Hematopoietic multipotent progenitor cell treated with erythropoietin and hydrocortisone succinate and interleukin-3 and kit ligand, for 8 days (in vitro differentiated cells): ENCODE measurements at places on chromosomes 7 and 10.

GRCh38 chr10:102120991-102121738 lies 997 bp upstream of the LDB1 start:
- peak; percentile 51 for DNase-seq

DNA sequence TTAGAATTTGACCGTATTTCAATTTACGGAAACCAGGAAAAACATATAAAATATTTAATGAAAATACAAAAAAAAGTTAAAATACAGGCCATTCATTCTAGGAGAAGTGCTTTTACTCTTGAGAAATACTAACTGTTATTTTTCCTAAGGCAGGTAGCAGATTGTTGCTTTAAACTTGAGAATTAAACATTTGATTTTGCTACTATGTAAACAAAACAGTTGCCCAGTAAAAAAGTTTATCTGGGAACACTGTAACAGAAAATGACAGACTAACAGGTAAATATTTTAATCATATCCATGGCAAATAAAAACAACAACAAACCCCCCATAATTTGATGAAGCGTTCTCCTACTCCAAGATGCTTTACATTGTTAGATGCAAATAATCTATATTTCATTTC lies 350.5 kb downstream of the CRPPA start:
- no peak for DNase-seq

DNA sequence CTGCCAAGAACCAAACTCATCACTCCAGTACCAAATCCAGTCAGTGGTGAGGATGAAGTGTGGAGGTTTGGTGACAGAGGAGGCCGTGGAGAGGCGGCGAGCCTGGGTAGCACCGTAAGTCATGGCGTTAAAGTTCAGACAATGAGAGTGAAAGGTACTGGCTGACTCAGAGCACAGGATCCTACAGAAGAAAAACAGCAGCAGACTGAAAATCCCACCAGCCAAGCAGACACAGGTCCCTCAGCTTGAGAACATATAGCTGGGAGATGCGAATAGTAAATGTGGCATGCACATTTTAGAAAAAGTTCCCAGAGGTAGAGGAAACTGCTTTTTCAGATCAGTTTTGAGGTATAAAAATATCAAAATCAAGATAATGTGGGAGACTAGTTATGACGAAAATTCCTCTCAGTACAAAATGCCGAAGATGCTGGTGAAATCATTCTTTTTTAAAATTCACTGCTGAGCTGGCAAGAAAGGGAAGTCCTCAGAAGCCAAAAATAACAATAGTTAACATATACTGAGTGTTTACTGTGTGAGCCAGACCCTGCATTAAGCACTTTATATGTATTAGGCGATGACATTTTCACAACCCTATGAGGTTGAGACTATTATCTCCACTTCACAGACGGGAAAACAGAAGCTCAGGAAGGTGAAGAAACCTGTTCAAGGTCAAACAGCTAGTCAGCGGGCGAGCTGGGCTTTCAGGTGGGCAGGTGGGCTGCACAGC lies 20.9 kb downstream of the PARP12 start:
- DNase-seq, result no peak

GRCh38 chr7:54705436-54705835 lies 53.6 kb downstream of the SEC61G start:
- peak; percentile 18 for DNase-seq

DNA sequence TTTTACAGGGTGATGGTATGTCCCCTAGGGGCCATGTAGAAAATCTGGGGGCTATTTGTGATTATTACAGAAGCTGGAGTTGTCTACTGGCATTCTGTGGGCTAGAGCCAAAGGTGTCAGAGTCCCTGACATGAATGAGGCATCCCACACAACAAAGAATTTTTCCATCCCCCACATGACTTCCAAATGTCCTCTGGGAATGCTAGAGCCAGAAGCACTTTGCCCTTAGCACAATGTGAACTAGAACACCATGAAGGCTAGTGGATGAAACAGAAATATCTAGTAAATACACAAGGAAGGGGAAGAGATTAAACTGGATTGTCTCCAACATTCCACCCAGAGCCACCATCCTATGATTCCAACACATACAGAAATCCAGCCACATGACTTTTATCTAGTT lies 46.9 kb downstream of the FAM13C start:
- DNase-seq, result no peak

DNA sequence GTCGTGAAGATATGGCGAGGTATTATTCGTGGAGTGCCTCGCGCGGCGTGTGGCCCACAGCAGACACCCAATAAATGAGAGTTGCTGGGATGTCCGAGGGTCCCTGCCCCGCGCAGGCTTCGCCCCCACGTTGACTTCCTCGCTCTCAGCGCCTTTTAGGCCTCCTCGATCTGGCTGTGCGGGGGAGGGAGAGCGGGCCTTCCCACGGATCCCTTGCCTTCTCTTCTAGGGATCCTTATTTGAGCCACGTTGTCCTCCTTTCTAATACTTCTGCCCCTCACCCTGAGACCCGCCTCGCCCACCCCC lies 660 bp downstream of the VCL start:
- DNase-seq, result no peak

DNA sequence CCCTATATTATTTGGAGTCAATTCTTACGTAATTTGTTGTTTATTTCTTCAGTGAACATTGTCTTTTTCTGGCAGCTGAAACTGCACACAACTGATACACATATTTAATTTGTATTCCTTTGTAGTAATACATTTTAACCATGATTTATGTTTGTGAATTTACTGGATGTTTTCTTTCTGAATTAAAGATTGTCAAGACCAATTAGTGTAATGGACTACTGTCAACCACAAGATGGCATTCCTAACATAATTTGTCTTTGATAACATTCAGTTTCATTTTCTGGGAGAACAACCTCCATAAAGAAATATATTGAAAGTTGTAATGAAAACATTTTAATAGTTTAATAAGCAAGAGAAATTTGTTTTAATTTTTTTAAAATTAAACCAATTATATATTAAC lies 10.1 kb downstream of the THNSL1 start:
- DNase-seq, result peak; percentile 29

DNA sequence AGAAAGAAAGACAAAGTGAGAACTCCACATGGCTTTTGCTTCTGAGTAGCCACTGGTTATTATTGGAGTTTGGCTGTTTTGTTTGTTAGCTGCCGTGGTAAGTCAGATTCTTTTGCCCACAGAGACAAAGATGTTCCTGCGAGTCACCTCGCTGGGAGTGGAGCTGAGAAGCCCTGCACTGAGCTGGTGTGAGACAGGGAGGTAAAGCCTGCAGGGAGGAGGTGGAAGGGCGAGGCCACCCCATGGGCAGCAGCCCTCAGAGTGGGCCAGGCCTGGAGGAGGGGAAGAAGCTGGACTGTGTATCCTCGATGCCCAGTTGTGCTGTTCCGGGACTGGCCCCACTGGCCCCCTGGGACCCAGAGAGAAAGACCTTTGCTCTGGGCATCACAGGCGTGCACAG lies 14.3 kb upstream of the NOM1 start:
- no peak for DNase-seq

DNA sequence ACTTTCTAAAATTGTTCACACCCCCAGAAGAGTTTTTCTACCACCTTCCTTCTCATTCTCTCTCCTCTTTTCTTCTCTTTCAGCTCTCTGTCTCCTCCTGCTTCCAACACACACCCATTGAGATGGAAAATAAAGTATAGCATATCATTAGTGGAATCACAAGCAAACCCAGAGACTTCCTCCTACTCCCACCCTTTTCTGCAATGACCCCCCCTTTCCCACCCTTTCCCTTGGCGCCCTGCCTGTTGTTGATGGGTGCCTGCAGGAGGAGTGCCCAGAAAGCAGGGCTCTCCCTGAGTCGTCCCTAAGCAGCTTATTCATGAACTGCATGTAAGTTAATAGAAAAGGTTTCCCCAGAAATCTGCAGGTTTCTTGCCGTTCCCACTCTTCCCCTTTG lies 300.0 kb downstream of the PLXNA4 start:
- DNase-seq, result no peak

GRCh38 chr7:138666385-138666784 lies 34.8 kb downstream of the SVOPL start:
- DNase-seq, result no peak

- DNase-seq, result no peak
Measured at GRCh38 chr10:34768261-34768971, 46.7 kb downstream of the PARD3 start.

DNA sequence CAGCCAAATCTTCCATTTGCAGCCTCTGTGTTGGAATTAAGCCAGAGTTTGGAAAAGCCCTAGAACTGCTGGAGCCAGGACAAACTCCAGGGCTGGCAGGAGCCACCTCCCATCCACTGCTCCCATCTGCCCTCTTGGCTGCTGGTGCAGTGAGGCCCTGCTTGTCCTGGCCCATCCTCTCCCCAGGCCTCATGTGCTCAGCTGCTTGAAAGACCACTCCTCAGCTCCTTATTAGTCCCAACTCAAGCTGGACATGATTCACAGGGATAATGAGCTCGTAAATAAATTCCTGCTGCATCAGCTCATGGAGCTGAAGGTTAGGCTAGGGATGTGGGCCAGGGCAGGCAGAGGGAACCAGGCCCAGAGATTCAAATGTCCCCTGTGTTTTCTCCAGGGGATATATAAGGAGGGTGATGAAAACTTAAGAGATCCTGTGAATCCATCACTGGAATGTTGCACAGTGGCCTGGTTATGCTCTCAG lies 282.8 kb downstream of the RPS24 start:
- no peak for DNase-seq

DNA sequence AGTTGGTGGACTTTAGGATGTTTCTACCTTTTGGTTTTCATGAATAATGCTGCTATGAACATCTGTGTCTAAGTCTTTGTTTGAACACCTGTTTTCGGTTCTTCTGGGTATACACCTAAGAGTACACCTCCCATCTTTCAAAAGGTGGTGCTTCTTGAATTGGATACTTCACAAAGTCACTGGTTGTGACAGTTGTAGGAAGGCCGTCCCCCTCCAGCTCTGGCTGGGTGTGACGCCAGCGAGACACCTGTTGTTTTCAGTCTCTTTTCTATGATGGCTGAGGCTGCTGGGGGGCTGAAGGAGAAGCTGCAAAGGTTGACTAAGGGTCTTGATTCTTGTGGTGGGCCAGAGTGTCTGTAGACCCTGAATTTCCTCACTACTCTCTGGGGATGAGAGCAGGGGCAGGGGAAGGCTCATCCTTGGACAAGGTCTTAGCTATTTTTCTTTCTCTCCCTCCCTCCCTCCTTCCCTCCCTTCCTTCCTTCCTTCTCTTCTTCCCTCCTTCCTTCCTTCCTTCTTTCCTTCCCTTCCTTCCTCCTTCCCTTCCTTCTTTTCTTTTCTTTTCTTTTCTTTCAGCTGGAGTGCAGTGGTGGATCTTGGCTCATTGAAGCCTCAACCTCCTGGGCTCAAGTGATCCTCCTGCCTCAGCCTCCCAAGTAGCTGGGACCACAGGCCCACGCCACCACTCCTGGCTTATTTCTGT lies 5.6 kb downstream of the NEURL1 start:
- no peak for DNase-seq

GRCh38 chr7:86444245-86444644 lies 199.5 kb upstream of the GRM3 start:
- DNase-seq, result no peak

- no peak for DNase-seq
Measured at GRCh38 chr10:106278383-106278782, 886.1 kb downstream of the SORCS1 start.

GRCh38 chr7:35556515-35557471 lies 138.1 kb downstream of the HERPUD2 start:
- no peak for DNase-seq

DNA sequence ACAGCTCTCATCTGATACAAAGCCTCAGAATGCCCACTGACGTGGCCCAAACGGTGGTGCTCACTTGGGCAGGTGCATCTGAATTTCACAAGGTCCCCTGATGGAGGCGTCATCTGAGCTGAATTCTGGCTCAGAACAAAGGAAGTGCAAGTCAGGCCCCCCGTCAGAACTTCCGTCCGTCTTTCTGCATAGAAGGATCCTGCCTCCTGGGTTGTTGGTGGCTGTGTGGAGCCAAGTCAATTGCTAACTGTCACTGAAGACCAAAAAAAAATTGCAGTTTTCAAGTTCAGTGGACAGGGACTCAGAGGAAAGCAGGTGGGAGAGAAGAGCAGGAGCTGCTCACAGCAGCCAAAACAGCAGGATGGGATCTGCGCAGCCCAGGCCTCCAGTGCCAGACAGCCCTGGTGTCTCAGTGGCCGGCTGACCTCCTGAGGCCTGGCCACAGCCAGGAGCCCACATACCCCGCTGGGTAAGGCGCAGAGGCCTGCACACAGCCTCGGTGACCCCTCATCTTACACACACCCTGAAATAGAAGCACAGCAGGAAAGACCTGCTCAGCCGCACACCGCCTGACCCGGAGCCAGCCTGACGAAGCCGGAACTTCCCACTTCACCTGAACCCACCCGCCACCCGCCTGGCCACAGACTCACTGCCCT lies 49.4 kb downstream of the PYROXD2 start:
- no peak for DNase-seq

DNA sequence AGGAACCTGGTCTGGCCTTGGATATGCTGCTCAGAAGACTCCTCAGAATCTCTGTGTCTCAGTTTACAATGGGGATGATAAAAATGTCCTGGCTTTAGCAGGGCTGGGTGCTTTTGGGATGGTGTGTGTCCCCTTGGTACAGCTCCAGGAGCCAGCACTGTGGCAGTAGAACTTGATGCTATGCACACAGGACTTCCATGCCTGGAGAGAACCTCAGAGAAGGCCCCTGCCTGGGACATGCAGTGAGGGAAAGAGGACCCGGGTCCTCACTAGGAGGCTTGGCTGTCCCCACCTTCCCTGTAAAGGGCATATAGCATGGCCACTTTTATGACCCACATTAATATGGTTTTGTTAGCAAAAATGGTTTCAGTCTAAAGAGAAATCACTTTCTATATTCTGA lies 100.5 kb downstream of the GLRX3 start:
- DNase-seq, result no peak

DNA sequence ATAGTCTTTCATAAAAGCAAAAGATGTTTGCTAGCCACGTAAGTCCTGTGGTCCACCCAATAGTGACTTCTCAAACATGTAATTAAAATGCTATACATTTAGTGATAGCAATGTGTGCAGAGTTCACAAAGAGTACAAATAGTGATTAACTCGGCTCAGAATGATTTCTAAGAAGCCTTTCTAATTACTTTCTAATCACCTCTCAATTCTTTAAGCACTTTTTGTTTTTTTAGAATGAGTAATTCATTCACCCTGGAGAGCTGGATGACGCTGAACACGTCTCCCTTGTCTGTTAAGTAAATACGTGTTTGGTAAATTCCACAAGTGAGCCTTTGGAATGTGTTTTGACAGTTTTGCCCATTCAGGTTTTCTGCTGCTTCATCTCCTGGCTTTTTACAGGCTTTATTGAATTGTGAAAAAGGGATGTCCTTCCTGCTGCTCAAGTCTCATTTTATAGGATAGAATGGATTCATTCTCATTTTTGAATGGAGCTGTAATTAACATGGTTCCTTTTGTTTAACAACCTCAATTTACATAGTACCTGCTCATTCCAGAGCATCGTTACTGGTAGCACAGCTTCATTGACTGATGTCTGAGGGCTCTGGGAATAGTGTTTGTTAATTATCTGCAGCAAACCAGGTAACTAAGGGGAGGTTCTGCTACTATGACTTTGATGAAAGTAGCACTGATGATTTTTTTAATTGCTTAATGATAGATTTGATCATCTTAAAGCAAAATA lies 212.1 kb downstream of the VTI1A start:
- no peak for DNase-seq

GRCh38 chr10:107364872-107365271 lies 200.4 kb upstream of the SORCS1 start:
- no peak for DNase-seq
